ENCODE measurements at places on chromosomes 6 and 20.

DNA sequence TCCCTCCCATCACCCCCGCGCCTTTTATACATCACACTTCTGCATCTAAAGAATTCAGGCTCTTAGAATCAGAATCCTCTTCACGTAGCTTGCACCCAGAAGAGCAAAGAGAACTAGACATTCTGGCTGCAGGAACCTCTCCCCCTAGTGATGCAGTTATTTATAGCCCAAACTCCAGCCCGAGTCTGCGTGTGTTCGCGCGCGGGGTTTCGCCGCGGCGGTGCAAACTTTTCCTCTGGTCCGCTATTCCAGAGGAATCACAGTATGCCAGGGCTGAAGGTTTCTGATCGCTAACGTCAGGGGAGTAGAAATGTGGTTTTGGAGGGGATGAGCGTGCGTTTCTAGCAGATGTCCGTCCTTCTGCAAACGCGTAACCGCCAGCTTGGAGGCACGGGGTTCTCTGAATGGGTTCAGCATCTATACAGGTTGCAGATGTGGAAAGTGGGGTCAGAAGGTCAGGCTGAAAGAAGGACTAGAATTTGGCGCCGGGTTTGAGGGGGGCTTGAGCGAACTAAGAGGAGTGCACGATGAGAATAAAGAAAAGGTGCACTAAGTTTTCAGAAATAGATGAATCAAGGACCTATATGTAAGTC lies 1.8 kb downstream of the EPHA7 start:
- DNase-seq = no peak

GRCh38 chr20:19893356-19893755 lies 123.8 kb upstream of the NAA20 start:
- no peak for DNase-seq

GRCh38 chr20:50913690-50914375 lies 17.4 kb downstream of the ADNP start:
- no peak for DNase-seq

GRCh38 chr20:40512591-40512990 lies 176.4 kb downstream of the MAFB start:
- no peak for DNase-seq

- DNase-seq = no peak
Measured at GRCh38 chr6:43846556-43846955, 76.5 kb downstream of the VEGFA start.

DNA sequence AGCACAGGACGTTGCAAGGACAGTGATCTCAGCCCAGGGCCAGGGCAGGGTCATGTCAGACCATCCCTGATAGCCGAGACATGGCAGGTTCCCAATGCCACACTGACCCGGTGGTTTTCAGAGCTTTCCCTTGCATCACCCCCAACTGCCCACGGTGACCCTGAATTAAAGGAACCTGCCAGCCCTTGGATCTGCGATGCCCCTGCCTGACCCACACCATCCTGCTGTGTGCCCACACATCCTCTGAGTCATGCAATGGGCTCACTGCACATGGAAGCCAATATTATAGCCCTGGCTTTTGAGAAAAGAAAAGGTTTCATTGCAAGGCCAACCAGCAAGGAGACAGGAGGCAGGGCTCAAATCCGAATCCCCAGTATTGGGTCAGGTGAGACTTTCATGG lies 132.6 kb upstream of the CST7 start:
- no peak for DNase-seq

DNA sequence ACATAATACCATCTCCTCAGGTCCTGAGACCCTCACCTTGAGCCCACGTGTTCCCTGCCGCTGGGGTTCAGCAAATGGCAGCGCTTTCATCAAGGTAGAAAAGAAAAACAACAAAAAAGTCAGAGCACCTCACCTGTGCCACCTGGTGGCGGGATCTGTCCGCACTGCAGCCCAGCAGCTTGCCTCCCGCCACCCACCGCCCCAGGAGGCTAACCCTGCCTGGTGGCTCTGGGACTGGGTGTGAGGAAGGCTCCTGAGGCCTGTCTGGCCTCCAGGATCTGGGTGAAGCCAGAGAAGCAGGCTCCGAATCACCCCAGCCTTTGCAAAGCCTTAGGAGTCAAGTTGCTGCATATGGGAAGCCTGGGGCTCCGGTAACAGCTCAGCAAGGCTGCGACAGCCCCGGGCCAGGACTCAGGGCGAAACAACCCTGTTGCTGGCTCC lies 270.8 kb downstream of the BMP7 start:
- no peak for DNase-seq

DNA sequence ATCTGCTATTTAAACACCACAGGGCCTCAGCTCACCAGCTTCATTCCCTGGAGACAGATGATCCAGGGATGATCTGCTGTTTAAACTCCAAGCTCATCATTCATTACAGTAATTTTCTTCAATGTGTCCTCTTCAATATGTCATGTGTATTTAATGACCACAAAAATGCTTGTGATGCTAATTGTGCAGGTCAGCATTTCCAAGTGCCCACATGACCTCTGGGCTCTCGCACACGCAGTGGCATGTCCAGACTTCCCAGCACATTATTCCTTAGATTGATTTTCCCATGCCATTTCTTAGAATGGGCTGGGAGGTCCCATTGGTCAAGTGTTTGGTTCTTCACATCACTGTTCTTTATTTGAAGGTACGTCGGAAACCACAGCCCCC lies 434.4 kb downstream of the HAO1 start:
- DNase-seq = no peak

DNA sequence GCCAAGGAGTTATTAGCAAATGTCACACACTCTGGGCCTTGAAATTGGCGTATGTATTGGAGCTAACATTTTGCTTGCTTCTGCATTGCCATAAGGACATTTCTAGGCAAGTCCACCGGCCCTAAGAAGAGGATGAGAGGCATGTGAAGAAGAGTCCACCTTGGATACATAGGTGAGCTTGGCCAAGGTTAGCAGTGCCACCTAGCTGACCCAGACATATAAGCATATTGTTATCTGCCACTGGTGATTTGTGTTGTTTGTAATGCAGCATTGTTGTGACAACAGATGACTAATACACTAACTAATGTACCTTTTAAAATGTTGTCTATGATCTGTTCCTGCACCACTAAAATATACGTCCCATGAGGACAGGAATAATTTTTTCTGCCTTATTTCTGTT lies 24.8 kb upstream of the HLA-DQA2 start:
- no peak for DNase-seq

DNA sequence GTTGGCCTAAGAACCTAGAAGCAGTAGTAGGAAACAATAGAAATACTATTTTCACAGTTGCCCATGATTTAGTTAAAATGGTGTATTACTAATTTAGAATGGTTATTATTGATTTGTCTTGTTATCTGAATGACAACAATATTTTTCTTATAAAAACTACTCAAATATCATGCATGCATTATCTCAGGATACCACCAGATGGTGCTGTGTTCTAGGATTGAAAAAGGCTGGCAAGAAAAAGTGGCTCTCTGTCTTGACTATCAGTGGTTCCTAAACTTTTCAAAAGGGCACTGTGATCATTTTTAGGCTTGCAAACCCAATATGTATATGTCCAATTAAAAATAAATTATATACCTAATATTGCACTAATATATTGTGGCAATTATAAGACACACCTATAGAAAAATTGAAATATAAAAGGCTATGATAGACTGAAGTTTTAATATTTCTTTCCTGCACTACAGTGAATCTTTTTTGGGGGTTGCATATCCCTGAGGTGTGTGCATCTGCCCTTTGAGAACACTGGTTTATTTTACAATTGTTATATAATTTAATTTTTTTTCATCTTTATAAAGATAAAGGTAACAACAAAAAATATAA lies 131.7 kb upstream of the MLIP start:
- DNase-seq = no peak

DNA sequence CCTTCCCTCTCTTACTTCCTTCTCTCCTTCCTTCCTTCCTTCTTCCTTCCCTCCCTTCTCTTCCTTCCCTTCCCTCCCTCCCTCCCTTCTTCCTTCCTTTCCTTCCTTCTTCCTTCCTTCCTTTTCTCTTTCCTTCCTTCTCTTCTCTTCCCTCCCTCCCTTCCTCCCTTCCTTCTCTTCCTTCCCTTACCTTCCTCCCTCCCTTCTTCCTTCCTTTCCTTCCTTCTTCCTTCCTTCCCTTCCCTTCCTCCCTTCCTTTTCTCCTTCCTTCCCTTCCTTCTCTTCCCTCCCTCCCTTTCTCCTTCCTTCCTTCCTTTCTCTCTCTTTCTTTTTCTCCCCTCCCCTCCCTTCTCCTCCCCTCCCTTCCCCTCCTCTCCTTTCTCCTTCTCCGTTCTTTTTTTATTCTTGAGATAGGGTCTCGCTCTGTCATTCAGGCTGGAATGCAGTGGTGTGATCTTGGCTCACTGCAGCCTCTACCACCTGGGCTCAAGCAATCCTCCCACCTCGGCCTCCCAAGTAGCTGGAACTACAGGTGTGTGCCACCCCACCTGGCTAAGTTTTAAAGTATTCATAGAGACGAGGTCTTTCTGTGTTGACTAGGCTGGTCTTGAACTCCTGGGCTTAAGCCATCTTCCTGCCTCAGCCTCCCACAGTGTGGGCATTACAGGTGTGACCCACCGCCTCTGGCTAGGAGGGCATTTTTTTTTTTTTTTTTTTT lies 1.1 kb upstream of the ZNF512B start:
- no peak for DNase-seq

- DNase-seq = no peak
Measured at GRCh38 chr6:93376026-93376540, 43.3 kb downstream of the EPHA7 start.

GRCh38 chr6:123745895-123746294 lies 57.8 kb upstream of the NKAIN2 start:
- DNase-seq = no peak

DNA sequence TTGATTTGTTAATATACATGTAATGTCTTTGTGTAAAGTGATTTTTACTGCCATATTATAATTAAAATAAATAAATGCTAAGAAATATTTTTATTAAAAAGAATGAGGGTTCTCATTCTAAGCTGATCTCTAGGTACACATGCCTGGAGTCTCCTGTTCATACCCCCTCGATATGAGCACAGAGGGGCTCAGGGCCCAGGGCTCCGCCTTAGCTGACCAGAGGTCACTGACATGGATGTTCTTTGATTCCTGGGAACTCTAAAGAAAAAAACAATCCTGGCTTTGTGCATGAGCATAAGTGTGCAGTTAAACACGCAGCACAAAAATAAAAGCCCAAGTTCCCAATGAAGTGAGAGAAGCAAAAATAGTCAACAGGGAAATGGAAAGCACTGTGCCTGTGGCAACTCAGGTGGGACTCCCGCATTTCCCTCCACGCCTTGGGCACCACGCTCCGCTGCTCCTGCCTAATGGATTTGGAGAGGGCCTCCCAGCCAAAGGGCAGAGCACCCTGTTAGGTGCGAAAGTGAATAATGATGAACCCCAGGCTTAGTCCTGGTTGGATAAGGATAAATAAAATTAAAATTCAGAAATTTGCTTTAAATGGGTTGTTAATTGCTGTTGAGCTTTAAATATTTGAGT lies 33.3 kb upstream of the QKI start:
- DNase-seq = no peak

DNA sequence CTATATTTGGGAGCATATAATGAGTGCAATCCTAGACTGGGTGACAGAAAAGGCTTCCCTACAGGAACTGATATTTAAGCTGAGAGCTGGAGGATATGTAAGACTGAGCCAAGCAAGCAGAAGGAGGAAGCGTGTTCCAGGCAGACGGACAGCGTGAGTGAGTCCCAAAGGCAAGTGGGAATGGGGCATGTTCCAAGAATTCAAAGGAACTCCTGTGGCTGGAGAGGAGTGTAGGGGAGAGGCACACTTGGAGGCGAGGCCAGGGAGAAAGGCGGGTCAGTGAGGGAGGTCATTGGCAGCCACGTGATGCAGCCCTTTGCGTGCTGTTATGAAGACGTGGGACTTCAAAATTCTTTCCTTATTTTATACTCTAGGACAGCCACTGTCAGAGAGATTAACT lies 27.9 kb upstream of the SGK1 start:
- no peak for DNase-seq

- no peak for DNase-seq
Measured at GRCh38 chr20:50343125-50343489, 152.5 kb downstream of the CEBPB start.
